ENCODE measurements at places on chromosomes 13 and 19.

- no peaks in the 10 kb centered on the region for H3K27me3 ChIP-seq
- H3K36me3 ChIP-seq: peaks cover 53% of the 10 kb centered on the region
- no peak for DNase-seq
These were observed 6.7 kb downstream of the DBP start for GRCh38 chr19:48630296-48631063.

DNA sequence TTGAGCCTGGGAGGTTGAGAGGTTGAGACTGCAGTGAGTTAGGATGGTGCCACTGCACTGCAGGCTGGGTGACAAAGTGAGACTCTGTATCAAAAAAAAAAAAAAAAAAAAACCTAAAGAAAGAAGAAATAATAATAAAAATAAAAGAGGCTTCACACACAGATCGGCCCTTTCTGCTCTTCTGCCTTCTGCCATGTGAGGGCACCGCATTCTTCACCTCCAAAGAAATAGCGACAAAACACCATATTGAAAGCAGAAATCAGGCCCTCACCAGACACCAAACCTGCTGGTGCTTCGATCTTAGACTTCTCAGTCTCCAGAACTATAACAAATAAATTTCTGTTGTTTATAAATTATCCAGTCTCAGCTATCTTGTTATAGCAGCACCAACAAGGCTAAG, 3.0 kb downstream of the ZNF649 start:
- H3K4me1 ChIP-seq: peaks cover 14% of the 10 kb centered on the region
- H3K36me3 ChIP-seq: peaks cover 37% of the 10 kb centered on the region
- H3K27ac ChIP-seq: no peak overlapping the region
- H3K27me3 ChIP-seq: no peaks in the 10 kb centered on the region

DNA sequence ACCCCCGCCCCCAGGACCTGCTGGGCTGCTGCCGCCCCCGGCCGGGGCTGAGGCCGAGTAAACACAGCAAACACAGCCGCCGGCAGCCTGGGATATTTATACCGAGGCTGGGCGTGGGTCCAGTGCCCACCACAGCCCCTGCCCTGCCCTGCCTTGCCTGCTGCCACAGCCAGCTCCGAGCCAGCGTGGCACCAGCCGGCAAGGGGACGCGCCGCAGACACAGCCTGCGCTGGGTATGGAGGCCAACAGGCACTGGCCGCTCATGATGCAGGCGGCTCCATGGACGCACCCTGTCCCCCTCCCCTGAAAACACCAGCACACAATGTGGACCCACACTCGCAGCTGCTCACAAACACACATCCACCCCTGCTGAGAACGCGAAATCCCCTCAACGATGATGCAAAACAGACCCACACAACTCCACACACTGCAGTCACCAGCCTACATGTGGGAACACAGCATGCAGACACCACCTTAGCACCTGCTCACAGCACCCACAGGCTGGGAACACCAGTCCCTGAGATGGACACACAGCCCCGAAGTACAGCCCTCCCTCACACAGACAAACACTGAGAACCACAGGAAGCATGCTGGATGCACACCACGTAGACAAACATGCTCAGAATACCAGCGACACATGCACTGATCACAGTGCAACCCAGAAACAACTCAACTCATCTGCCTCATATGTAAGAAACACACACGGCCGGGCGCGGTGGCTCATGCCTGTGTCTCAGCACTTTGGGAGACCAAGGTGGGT, 16.2 kb downstream of the CCDC97 start:
- H3K27me3 ChIP-seq: no peaks in the 10 kb centered on the region
- H3K4me3 ChIP-seq: no peak overlapping the region
- H3K27ac ChIP-seq: no peak overlapping the region
- DNase-seq: no peak

DNA sequence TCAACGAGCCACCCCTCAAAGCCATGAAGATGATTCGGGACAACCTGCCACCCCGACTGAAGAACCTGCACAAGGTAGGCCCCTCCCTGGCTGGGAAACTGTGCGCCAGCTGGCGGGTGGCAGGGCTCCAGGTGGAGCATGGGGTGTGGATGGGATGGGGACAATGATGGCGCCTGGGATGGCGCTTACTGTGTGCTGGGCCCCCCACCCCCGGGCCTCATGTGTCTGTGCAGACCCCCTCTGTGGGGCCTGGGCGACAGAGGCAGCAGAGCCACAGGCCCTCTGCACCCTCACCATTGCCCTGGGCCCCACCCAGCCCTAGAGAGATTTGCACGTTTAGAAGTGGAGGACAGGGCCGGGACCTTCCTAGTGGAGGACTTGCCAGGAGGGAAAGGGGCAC, 19.0 kb upstream of the NCCRP1 start:
- H3K27ac ChIP-seq: no peak overlapping the region
- H3K27me3 ChIP-seq: no peaks in the 10 kb centered on the region
- H3K36me3 ChIP-seq: peaks cover 27% of the 10 kb centered on the region
- H3K4me1 ChIP-seq: no peaks in the 10 kb centered on the region
- DNase-seq: no peak

DNA sequence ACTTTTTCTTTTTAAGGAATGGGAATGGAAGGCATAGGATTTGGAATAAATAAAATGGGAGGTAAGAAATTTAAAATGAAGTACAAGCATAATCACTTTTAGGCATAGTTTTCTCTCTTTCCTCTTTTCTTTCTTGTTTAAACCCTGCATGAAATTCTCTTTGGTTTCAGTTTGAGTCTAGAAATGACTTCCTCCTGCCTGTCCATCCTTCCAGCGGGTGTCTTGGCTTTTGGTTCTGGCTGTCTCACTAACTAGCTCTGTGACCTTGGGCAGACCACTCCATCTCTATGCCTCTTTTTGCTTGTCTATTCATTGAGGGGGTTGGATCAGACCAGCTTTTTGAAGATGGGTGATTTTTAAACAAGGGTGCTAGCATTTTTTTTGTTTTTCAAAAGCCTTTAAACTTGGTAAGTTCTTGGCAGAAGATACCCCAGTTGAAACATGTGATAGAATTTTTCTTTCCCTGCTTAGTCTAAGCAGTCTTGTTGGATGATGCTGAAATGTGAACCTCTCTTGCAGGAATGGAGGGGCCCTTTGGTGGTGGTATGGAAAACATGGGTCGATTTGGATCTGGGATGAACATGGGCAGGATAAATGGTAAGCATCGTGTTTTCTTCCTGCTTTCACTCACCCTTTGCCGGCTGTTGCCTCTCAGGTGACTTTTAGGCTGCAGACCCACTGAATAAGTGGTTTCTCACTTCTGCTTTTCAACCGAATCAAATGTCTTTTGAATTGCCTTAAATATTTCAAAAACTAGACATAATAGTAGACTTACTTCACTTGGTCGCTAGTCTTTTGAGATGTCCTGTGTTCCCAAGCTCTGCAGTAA, 28.6 kb downstream of the PRAM1 start:
- H3K4me1 ChIP-seq: peaks cover 16% of the 10 kb centered on the region
- no peak overlapping the region for H3K4me3 ChIP-seq
- H3K27me3 ChIP-seq: no peaks in the 10 kb centered on the region
- no peak for DNase-seq
- H3K27ac ChIP-seq: peak overlapping the region; percentile 29
- peaks cover 92% of the 10 kb centered on the region for H3K36me3 ChIP-seq
